K562 (cell line): ENCODE measurements at places on chromosomes 4 and X. TPM values are rescaled to one million over a fixed set of nuclear protein-coding genes. Genes with fewer than 3 reads are reported as not detected.

Gene SMIM10
- total RNA-seq = 8.3 and 8.5 TPM in 2 replicates

Gene TCEAL2
- not detected in 2 replicates for total RNA-seq

Gene SPATA4
- total RNA-seq = not detected in 2 replicates

Gene TMEM144
- total RNA-seq = 6.8 and 7.8 TPM in 2 replicates
